ENCODE measurements at places on chromosomes 2 and 18.

DNA sequence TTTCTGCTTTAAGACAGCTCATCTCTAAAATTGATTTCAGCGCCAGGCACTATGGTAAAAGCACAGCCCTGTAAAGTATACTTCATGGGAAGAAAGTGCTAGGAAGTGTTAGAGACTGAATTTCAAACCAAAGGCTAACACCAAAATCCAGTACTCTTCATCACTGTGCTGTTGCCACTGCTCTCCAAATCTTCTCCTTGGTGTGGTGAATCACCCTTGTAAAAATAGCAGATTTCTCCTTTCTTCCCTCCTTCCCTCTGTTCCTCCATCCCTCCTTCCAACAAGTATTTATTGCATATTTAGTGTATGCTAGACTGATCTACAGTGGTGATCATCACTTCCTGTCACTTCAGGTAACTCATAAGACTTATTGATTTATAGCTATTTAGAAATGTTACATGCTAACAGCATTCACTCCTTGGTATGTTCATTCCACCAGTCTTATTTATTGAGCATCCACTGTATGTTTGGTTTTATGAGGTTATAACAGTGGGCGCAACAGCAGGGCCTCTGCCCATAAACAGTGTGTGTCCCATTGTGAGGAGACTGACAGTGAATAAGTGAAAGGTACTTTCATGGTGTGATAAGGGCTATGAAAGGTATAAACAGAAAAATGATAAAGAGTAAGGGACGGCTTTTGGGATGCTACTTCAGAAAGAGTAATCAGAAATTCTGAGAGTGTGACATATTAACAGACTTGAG is 20.0 kb downstream of the KDM3A start:
- no peak for DNase-seq

DNA sequence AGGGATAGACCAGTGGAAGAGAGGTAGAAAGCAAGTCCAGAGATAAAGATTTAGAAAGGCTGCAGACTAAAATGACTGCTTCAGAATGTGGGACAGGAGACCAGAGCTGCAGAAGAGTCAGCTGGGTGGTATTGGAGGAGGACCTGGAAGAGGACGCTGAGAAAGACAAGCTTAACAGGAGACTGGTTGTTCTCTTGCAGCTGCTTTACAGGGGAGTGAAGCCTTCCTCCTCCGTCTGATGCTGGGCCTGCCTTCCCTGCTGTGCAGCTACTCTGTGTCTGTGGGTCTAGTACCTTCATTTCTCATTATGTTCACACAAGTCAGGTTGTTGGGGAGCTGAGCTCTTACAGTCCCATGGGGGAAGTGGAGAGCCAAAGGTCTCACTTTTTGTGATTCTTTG is 35.7 kb downstream of the SPATS2L start:
- no peak for DNase-seq

- DNase-seq, result no peak
Measured at GRCh38 chr2:223941579-223942277, 3.4 kb downstream of the WDFY1 start.

DNA sequence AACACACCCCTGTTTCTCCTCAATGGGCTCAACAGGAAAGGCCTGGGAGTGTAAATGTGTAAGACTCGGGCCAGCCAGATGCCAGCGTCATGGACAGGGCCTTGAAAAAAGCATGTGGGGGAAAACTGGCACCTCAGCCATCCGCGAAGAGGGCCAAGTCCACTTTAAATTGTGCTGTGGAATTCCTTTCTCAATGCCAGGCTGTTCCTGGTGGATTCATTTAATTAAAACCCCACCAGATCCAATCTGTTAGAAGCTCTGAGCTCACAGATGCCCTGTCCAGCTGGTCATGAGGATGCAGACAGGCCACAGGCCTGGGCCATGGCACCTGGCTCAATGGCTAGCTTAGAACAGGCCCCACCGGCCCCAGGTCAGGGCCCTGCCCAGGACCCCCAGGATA is 24.8 kb downstream of the KCNK3 start:
- no peak for DNase-seq

GRCh38 chr2:166610180-166610912 is 116.3 kb upstream of the SCN7A start:
- DNase-seq, result no peak

DNA sequence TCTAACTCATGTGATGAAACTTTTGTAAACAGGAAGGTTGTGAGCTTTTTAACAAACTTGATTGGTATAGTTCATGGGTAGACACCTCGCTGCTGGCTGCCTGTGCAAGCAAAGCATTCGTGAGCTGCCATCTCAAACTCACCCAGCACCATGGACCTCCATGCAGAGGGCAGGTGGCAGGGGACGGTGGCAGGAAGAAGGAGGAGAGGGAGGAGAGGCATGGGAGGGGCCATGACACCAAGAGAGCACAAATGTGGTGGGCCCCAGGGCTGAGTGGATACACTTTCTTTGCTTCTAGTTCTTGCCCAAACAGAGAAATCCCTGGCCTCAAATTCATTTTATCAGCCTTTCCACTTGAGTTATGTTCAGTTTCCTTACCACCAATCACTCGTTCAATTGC is 29.1 kb downstream of the AFG3L2 start:
- DNase-seq, result no peak

- no peak for DNase-seq
Measured at GRCh38 chr2:3498783-3499394, 20.4 kb downstream of the ADI1 start.

DNA sequence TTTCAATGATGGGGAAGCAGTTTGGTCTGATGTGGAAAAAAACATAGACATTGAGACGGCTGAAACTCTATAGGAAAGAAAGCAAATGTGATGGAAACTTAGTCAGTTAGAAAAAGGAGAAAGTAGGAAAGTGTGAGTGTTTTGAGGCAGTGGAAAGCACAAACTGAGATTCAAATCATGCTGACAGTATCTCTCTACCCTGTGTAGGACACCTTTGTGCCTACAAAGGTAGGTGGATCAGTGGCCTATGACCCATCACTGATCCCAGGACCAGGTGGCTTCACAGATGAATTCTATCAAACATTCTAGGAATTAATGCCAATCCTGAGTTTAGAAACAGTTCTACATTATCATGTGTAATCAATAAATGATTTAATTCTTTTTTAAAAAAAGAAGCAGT is 57.1 kb downstream of the CD226 start:
- DNase-seq, result no peak

- no peak for DNase-seq
Measured at GRCh38 chr2:88613921-88614320, 13.3 kb downstream of the EIF2AK3 start.

GRCh38 chr2:158969162-158969714 is 798 bp downstream of the TANC1 start:
- no peak for DNase-seq

DNA sequence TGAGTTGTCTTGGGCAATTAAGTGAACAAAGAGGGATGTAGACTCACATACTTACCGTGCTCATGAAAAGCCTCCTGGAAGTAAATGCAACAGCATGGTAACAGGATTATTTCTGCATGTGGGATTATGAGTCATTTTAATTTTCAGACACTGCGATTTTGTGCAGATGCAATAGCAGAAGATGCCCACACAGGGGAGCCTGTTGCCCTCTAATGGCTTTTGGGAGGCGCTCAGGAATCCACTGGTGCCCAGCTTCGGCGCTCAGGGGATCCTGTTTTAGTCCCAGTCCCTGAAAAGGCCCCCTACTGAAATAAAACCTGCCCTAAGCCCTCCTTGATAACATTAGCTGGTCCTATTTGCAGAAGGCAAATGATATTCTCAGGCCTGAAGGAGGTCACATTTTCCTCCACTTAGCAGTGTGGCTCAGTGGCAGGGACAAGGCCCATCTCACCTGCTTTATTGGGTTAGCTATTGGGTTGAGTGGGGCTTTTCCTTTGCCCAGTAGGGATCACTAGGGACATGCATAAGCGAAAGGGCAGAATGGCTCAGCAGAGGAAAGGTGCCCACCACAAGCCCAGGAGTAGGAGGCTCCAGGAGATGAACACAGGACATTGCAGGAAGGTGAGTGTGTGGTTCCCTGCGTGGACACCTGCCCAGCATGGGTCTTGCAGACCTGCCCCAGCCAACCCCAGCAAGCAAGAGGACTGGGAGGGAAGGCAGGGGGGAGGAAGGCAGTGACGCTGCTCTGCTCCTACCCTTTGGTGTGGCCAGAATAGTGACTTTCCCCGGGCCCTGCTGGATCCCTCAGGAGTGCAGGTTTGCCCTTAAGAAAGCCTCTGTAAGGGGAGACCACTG is 26.5 kb upstream of the KCNS3 start:
- peak; percentile 18 for DNase-seq

DNA sequence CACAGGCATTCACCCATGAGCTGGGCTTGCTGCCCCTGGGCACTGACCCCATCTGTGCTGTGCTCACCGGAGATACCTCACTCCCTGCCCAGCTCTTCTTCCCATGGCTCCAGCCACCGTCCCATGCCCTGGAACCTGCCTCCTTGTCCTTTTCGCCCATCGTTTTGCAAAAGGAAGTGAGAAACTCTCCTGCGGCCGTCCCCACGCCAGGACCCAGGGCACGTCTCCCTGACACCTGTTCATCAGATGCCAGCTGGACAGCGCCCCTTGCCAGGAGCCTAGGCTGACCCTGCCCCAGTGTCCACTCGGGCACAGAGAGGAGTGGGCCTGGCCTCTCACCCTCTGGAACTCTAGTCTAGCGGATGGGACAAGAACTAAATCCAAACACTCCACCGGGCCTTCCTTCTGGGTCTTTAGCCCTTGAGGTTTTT is 238.6 kb downstream of the SEPTIN10 start:
- DNase-seq, result no peak

- no peak for DNase-seq
Measured at GRCh38 chr2:38598200-38598990, 4.3 kb downstream of the HNRNPLL start.

DNA sequence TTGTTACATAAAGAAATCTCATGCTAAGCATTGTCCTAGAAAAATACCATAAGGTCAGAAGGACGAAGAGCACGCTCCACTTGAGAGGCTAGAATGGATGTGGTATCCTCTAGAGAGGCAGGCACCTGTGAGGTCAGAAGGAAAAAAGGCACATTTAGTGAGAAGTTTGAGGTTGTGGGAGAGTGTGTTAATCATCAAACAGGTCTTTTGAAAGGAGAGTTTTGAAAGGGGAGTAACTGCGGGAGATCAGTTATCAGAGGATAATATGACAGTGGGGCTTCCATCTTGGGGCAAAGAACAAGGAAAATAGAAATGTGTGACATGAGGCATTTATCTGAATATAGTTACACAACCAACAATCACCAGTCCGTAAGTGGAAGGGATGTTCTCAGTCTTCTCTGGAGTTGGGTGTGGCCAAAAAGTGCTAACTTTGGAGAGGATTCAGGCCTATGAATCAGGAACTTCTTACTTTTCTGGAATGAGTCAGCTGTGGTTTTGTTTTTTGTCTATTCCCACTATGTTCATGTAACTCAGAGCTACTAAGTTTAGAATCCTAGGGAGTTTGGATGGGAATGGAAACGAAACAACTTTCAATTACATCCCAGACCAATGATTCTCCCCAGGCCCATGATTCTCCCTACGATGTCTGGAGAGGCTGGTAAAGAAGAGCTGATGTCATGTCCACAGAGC is 451.4 kb upstream of the ST6GAL2 start:
- no peak for DNase-seq

DNA sequence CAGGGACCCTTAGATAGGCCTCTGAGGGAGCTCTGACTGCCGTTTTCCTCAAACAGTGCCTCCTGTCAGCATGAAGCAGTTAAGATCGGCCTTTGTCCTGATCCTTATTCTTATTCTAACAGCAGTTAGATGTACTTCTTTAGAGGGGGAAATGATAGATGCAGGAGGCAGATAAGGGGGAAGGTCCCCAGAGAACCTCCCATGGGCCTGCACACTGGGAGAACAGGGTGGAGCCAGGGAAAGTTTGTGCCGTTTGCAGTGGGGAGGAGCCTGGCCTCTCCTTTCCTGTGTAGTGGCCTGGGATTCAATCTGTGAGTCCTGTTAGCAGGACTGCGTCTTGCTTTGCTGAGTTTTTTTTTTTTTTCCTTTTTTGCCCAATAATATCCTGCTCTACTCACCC is 7.9 kb upstream of the INPP4A start:
- no peak for DNase-seq

GRCh38 chr2:120543899-120544298 is 191.8 kb upstream of the GLI2 start:
- no peak for DNase-seq

GRCh38 chr18:7608781-7609201 is 41.7 kb downstream of the PTPRM start:
- no peak for DNase-seq

DNA sequence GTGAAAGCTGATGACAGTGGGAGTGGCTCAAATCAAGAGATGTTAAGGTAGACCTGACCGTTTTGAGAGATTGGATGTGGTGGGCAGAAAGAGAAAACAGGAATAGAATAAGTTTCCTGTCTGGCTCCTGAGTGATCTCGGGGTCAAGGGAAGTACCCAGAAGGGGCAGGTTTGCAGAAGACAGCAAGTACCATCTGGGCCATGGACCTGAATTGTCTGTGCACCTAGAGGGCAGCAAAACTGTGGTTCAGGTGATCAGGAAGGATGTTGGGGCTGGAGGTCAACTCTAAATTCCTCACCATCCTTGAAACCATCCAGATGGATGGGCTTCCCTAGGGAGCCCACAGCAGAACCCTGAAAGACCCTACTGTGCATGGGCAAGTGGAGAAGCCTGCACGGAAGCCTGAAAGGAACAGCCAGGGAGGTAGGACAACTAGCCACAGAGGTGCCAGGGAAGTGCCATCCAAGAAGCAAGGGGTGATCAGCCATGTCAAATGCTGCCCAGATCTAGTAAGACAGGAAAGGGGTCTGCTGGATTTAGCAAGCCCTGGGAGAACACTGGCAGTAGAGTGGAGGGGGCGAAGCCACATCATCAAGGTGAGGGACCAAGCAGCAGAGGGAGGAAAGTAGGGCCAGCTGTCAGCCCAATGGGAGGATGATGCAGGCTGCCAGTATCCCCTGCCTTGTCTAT is 8.0 kb downstream of the TEX261 start:
- no peak for DNase-seq

Measured in putamen (tissue), 1 donor.